ENCODE measurements at places on chromosomes 13 and 19.
A peak's percentile ranks its signal among the peaks of the same experiment; 100 is the strongest.

GRCh38 chr19:14786421-14786851, 8.1 kb upstream of the ADGRE2 start:
- no peak for DNase-seq

- no peak for DNase-seq
These were observed 5.8 kb downstream of the CHST8 start for GRCh38 chr19:33627526-33627925.

- DNase-seq, result peak; percentile 63
These were observed 102.0 kb downstream of the DCLK1 start for GRCh38 chr13:36029166-36029565.

DNA sequence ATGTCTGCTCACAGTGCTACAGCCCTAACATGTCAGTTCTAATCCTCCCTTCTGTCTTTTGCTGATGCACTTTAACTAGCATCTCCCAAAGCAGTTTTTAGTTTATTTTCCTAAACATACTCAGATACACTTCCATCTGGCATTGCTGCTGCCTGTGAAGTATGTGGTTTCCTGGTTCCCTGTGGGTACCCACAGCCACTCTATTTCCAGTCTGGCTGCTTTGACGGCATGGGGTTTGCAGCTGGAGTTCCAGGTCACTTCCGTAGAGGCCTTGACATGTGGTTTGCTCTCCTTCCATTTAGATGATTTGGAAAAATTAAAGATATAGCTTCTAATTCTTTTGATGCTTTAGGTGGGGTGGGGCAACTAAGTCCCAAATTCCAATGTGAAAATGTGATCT, 375.5 kb downstream of the PCDH20 start:
- peak; percentile 42 for DNase-seq

DNA sequence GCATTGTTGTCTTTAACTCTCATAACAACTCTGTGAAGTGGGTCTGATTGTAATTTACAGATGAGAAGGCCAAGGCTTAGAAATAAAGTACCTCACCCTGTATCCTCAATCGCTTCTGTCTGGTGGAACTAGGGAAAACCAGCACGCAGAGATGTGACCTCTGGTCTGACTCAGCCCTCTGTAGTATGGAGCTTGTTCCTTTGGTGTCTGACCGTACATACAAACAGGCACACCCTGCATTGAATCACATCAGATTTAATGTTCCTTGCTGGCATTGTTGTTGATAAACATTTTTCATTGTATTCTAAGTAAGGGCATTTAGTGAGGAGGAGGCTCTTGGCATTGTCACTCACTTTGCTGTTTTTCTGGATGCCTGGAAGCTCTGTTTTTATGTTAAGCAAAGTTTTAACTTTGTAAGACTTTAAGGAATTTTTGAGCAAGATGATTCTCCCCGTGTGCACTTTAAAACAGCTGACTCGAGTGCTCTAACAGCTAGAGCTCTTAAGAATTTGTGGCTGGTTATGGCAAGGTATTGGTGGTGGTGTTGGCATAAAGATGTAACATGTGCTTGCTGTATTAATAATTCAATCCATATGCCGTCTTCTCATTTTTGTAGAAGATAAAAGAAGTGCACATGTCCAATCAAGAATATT, 89.0 kb upstream of the SPATA13 start:
- DNase-seq, result no peak

DNA sequence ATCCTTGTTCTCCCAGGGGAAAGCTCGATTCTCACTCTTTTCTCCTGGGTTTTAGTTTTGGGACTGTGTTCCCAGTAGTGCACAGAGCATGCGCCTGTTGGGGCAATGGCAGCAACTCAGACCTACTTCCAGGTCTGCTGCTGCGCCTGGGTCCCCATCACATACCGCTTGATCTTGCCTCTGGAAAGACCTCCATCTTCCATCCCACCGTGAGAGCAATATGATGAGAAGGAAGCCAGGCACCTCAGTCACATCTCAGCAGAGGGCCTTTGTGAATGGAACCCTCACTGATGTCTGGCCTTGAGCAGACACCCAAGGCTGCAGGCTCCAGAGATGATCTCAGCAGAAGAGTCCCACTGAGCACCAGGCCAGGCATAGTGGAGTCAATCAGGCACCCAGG, 176.8 kb upstream of the ZNF507 start:
- DNase-seq, result no peak
